Stimulated activated CD4-positive, alpha-beta T cell treated with anti-CD3 and anti-CD28 coated beads, TNF-alpha, amount 100 ng/mL, for 48 hours (primary cell): ENCODE measurements at places on chromosomes 2 and 18.

DNA sequence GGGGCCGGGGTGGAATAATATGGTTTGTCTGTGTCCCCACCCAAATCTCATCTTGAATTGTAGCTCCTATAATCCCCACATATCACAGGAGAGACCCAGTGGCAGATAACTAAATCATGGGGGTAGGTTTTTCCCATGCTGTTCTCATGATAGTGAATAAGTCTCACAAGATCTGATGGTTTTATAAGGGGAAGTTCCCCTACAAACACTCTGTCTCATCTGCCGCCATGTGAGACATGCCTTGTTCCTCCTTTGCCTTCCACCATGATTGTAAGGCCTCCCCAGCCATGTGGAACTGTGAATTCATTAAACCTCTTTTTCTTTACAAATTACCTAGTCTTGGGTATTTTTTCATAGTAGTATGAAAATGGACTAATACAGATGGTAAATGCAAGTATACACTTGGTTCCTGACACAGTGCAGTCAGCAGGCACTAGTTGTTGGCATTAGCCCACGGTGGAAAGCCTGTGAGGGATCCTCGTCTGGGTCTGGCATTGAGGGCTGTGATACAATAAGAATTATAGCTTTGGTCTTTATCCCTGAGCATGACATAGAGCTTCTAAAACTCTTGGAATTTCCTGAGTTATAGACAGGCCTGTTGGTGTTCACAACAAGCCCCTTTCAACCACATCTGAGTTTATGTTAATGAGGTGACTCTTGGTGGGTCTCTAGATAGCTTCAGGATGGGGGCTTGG lies 135.8 kb downstream of the CABLES1 start:
- DNase-seq: no peak

GRCh38 chr2:128385365-128385764 lies 66.7 kb upstream of the HS6ST1 start:
- DNase-seq: no peak

DNA sequence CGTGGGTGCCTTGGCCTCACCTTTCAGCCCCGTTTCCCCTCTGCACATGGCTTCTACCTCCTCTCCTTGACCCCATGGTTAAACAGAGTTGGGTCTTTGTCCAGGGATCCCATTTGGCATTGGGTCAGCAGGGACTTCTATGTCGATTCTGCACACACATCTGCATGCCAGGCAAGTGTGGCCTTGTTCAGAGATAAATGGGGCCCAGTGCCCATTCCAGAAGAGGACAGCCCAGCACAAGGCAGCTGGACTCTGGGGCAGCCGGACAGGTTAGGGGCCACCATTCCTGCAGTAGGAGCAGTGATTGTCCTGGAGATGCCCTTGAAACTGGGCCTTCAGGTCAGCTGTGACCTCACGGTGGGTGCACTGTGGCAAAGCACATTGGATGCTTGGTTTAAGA lies 13.1 kb downstream of the CABLES1 start:
- DNase-seq: no peak

- no peak for DNase-seq
Measured at GRCh38 chr2:133888621-133889219, 320.5 kb upstream of the NCKAP5 start.

DNA sequence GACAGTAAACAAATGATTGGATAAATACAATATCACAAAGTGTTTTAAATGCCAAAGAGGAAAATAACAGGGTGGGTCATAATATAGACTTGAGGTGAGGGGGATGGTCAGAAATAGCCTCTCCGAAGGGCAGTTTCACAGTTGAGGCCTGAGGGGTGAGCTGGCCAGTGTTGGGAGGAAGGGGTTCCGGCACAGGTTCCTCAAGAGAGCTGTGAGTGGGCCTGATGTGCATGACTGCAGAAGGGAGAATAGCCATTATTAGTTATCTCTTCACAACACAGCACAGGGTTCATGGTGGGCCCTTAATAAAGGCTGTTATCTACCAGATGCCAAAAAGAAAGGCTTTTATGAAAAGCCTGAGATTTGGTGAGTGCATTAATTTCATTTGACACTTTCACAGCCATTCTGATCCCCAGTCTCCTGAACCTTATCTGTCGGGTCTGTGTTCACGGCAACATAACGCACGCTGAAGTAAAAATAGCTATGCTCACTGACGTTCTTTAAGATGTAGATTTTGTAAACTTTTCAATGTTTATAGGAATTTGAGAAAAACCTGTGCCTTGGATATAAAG lies 39.6 kb downstream of the POLR1A start:
- DNase-seq: no peak

DNA sequence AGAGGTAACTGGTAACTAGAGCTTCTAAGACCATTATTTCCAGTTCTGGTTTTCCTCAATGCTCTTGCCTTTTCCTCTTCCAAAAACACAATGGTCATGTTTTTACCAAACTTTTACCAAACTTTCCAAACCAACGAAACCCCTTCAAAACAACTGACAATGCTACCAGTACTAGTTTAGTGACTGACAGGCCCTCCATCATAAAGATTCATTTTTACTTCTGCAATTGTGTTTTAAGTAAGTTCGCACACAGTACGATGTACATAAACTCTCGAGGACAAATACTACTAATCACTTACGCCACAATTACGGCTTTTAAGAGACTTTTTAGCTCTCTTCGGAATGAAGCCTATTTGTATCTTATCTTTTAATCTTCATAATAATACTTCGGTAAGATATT lies 900 bp downstream of the C18orf32 start:
- no peak for DNase-seq

GRCh38 chr2:159262904-159263303 lies 23.6 kb downstream of the WDSUB1 start:
- no peak for DNase-seq

DNA sequence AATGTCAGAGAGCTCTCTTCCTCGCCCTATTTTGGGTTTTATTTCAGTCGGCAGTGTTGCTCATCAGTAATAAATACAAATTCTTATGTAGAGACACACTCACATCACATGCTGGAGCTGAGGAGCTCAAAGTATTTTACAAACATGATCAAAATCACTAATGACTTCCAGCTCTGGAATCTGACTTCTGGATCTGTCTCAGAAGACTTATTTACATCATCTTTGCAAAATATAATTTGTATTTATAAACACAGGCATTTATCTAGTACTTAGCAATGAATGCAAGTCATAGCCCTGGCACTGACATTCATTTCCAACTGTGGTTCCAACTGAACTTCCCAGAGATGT lies 327.1 kb downstream of the NCKAP5 start:
- no peak for DNase-seq

DNA sequence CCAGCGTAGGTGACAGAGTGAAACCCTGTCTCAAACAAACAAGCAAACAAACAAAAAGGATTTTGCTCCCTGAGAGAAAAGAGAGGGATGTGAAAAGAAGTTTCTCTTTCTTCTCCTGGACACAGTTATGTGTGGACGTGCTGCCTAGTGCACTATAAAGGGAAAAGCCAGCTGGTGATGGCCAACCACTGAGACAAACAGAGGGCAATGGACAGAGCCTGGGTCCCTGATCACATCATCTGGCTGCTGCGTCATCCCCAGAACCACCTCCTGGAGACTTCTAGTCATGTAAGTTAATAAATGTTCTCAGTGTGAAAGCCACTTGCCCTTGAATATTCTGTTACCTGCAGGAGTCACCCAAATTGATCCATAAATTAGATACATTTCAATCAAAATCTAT lies 184.9 kb downstream of the PDE11A start:
- DNase-seq: no peak

GRCh38 chr18:79577451-79578395 lies 101.9 kb upstream of the CTDP1 start:
- DNase-seq: no peak

DNA sequence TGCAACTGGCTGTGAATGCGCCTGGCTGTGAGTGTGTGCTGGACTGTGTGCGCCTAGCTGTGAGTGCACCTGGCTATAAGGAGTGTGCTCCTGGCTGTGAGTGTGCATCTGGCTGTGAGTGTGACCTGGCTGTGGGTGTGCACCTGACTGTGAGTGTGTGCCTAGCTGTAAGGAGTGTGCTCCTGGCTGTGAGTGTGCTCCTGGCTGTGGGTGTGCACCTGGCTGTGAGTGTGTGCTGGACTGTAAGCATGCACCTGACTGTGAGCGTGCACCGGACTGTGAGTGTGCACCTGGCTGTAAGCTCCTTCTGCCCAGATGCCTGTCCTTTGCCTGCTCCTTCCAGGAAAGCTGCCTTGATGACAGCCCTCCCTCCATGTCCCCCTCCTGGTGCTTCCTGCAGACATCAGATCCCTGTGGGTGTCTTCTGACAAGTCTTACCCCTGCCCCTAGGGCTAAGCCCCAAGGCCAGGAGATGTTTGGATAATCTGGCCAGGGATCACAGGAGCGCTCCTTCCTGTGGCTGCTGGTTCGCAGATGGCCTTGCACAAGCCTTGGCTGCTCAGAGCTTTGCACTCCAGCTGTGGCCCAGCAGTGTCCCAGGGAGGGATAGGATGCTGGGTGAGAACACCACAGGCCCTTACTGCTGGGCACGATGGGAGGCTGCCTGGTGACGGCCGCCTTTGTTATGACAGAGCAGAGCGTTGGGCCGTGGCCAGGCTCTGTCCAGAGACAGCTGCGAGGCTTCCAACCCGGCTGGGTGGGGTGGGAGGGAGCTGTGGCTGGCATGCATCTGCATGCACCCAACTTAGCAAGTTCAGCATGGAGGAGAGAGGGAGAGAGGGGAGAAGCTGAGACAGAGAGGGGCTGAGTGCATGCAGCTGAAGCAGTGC lies 89.9 kb downstream of the GLI2 start:
- DNase-seq: no peak

DNA sequence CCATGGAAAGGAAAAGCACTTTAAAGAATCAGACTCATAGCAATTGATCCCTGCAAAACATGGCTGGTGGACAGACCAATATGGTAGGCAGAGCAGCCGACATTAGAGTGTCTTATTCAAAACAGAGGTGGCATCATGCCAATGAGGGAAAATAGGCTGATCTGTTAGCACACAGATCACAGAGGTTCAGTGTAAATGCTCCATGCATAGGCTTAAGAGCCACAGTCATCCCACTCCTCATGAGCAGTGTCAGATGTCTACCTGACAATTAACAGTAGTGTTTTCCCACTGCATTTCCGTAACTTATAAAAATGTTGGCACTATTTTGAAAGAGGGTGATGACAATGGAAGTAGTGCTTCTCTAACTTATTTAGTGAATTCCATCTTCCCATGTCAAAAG lies 86.7 kb downstream of the SPATS2L start:
- DNase-seq: no peak

- DNase-seq: no peak
Measured at GRCh38 chr18:47346016-47346415, 94.6 kb upstream of the SKOR2 start.

DNA sequence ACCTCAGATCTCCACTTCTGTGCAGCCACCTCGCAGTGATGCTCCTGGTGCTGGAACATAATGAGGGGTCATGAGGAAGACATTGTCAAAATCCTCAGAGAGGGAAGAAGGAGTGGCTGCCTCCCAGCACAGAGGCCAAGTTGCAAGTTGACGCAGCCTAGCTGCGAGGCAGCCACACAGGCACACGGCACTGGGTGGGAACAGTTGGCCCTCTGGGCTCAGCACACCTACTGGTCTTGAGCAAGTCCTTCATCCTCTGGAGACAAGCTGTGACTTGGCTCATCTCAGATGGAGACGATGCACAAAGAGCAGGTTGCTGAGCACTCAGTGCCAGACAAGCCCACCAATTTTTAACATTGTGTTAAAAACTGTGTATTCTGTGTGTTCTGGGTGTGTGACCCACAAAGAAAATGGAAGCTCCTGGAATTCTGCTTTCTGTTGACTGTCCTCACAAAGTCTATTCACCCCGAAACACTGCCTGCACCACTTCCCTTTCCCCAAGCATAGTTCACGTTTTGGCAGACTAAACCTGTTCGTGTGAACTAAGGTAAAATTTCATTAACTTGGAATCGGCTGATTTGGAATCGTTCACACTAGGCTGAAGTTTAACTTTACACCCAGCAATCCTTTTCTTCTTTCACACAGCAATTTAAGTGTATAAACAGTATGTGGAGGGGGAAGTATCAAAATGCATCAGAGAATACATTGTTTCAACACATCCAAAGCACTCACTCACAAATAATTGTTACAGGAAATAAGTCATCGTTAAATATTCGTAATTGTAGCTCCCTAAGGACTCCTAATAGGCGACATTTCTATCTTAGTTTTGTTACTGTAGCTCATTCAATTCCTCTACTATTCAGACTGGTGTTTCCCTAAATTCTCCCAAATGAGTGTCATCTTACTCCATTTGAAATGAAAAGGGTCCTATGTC lies 266.6 kb upstream of the ID2 start:
- no peak for DNase-seq

GRCh38 chr2:127561371-127561770 lies 25.9 kb downstream of the MYO7B start:
- no peak for DNase-seq

DNA sequence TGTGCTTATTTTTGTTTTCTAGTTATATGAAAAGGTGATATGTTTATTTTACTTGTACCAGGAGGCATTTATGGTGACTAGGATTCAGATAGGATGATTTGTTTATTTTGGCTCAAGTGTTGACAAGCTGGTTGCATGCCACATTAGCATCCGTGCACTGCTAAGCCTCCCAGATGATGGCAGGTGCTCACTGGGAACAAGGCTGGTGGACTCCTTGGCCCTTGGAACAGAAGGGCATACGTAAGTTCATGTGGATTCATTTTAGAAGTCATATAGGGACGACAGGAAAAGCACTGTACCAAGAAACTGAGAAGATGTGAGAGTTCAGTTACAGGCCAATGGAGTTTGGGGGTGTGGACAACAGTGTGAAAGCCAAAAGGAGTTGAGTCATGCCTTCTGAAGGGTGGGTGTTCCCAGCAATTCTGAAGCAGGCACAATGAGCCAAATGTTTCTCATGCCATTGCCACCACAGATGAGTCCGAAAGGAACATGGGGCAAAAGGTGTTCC lies 166.2 kb downstream of the PHLPP1 start:
- no peak for DNase-seq

- DNase-seq: no peak
Measured at GRCh38 chr2:191679818-191680600, 2.1 kb downstream of the NABP1 start.

DNA sequence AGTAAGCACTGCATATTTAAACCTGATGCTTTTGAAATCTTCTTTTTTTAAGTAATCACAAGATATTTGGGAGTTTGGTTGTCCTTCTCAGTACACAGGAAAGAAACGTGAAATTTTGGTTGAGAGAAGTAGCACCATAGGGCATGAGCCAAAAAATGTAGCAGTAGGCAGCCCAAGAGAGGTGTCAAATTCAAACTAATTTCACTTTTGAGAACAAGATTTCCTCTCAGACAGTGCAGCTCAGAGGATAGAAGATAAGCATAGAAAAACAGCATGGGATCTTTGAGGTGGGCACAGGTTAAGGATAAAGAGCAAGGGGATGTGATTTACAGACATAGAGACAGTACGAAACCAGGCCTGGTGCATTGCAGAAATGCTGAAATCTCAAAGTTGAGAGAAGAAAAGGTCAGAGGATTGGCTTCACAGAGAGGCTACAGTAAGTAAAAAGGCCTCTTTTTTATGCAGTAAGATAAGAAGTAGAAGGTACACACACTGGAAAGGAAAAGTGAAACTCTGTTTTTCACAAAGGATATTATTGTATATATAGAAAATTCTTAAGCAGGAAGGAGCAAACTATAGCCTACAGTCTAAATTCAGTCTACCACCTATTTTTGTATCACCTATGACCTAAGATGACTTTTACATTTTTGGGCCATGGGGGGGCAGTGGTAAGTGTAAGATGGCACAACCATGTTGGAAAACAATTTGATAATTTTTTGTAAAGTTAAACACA lies 89.8 kb downstream of the PKP4 start:
- DNase-seq: no peak
